ENCODE measurements at places on chromosomes 12 and 14. TPM values are rescaled to one million over a fixed set of nuclear protein-coding genes. Genes with fewer than 3 reads are reported as not detected.

PSEN1 gene
- 34.7 TPM for total RNA-seq

SMCO2 gene
- total RNA-seq = 1.4 TPM

DNAH10 gene
- total RNA-seq = 0.41 TPM

GRCh38 chr14:25896777-25897176 is 701.1 kb downstream of the NOVA1 start:
- no peak overlapping the region for H3K27ac ChIP-seq
- no peaks in the 10 kb centered on the region for H3K27me3 ChIP-seq
- DNase-seq = no peak

DIP2B gene
- total RNA-seq = 29.1 TPM

GRCh38 chr12:1993341-1993740 is 10.9 kb downstream of the DCP1B start:
- no peak overlapping the region for H3K27ac ChIP-seq
- H3K4me1 ChIP-seq = peaks cover 30% of the 10 kb centered on the region
- no peak overlapping the region for H3K4me3 ChIP-seq
- no peak for DNase-seq
- H3K36me3 ChIP-seq = peaks cover 50% of the 10 kb centered on the region
- H3K27me3 ChIP-seq = no peaks in the 10 kb centered on the region

IGF1 gene
- 1.6 TPM for total RNA-seq

DNA sequence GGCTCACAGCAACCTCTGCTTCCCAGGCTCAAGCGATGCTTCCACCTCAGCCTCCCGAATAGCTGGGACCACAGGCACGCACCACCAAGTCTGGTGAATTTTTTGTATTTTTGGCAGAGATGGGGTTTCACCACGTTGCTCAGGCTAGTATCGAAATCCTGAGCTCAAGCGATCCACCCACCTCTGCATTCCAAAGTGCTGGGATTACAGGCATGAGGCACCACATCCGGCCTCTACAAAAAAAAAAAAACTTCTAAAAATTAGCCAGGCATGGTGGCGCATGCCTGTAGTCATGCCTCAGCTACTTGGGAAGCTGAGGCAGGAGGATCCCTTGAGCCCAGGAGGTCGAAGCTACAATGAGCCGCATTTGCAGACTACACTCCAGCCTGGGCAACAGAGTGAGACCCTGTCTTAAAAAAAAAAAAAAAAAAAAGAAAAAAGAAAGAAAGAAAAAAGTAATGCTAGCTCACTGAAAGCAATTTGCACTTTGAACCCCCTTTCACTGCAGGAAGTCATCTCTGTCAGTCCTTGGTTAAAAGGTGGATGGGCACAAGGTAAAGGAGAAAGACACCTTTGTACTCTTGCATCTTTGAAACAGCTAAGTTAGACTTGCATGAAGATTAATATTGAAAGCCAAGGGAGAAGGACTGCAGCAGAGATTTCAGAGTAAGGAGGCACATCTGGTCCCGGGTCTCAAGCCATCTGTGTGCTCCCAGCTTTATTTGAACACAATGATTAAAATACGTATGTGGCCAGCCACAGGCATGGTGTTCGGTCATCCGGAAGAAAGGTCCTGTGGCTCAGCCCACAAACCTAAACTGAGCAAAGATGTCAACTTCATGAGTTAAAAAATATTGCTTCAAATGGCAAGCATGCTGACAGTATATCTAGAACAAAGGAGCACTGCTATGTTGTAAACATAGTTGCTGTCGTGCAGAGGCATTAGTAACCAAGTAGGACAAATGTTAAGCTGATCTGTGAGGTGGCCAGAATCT is 103.8 kb upstream of the HMGA2 start:
- no peak overlapping the region for H3K4me3 ChIP-seq
- H3K36me3 ChIP-seq = no peaks in the 10 kb centered on the region
- DNase-seq = no peak
- no peaks in the 10 kb centered on the region for H3K4me1 ChIP-seq
- H3K27me3 ChIP-seq = peaks cover 25% of the 10 kb centered on the region

RIN3 gene
- total RNA-seq = 21.1 TPM

SERPINA9 gene
- not detected for total RNA-seq

KLRC1 gene
- total RNA-seq = 0.21 TPM

- DNase-seq = no peak
- H3K36me3 ChIP-seq = no peaks in the 10 kb centered on the region
- H3K27me3 ChIP-seq = no peaks in the 10 kb centered on the region
- H3K4me3 ChIP-seq = no peak overlapping the region
- no peaks in the 10 kb centered on the region for H3K4me1 ChIP-seq
Observed at GRCh38 chr14:32984241-32984930, 45.7 kb downstream of the NPAS3 start.

DNA sequence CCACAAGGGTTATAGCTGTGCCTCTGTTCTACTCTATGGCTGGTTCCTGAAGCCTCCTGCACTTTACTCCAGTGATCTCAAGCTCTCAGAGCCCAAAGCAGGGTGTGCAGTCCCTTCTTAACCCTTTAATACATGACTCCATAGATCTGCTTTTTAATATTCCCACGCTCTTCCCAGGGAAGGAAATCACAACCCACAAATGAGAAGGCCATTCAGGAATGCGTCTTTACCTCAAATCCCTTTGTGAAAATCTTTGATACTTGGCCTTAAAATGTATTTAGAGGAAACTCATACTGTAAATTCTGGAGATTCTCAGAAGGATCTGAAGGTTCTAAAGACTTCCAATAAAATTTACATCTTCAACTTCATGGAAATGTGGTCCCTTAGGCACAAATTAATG is 17.0 kb downstream of the NID2 start:
- H3K4me1 ChIP-seq = peaks cover 5% of the 10 kb centered on the region
- no peak for DNase-seq
- no peak overlapping the region for H3K4me3 ChIP-seq
- H3K27ac ChIP-seq = no peak overlapping the region
- no peaks in the 10 kb centered on the region for H3K36me3 ChIP-seq
- H3K27me3 ChIP-seq = peaks cover 22% of the 10 kb centered on the region

C12orf50 gene
- not detected for total RNA-seq

NTS gene
- total RNA-seq = not detected

DNA sequence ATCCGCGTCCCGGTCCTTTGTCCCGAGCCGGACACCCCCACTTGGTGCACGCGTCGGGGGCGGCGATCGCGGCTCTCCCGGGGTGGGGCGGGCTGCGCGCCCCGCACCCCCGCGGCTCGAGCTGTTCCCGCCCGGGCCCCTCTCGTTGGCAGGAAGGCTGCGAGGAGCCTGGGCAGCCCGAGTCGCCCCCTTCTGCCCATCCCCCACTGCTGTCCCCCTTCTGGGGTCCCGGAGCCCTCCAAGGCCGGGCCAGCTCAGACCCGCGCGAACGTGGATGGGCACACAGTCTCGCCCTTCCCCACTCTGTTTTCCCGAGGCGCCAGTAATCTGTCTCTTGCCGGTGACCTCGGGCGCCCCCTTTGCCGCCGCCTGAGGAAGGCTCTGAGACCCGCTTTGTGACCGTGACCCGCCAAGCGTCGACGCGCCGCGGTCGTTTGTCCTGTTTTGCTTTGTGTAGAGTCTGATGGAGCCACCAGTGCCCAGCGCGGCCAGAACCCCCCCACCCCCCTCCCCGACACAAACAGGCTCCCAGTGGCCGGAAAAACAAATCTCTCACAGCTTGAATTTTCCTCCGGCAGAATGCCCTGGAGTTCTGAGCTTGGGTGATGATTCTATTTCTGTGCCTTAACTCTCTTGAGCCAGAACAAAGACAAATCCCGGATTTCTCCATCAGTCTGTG is 610 bp downstream of the C14orf132 start:
- H3K4me1 ChIP-seq = peaks cover 1% of the 10 kb centered on the region
- H3K4me3 ChIP-seq = peak overlapping the region; percentile 74
- no peak overlapping the region for H3K27ac ChIP-seq
- H3K27me3 ChIP-seq = peaks cover 45% of the 10 kb centered on the region
- DNase-seq = no peak

DNA sequence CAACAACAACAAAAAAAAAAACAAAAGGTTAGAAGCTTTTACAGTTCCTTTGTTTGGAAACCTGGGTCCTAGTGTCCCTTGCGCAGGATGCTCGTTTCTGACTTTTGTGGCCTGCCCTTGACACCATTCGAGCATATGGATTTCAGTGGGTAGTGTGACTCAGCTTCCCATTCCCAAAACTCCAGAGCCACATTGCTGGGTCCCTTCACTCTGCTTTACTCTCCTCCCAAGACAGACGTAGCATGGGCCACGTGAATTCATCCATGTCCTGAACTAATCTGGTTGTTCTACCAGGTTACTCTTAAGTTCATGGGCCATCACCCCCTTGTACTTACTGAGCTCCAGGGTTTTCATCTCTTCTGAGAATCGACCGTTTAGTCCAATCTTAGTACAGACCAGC is 68.0 kb upstream of the MAX start:
- DNase-seq = no peak
- peak overlapping the region; percentile 75 for H3K27ac ChIP-seq
- no peaks in the 10 kb centered on the region for H3K36me3 ChIP-seq
- H3K27me3 ChIP-seq = peaks cover 2% of the 10 kb centered on the region
- H3K4me3 ChIP-seq = peak overlapping the region; percentile 59
- peaks cover 35% of the 10 kb centered on the region for H3K4me1 ChIP-seq

GRCh38 chr14:95300002-95300696 is 19.6 kb downstream of the CLMN start:
- H3K4me1 ChIP-seq = peaks cover 2% of the 10 kb centered on the region
- no peaks in the 10 kb centered on the region for H3K36me3 ChIP-seq
- no peak for DNase-seq
- H3K4me3 ChIP-seq = no peak overlapping the region

ABCC9 gene
- 0.07 TPM for total RNA-seq

SYCP3 gene
- 0.50 TPM for total RNA-seq

- H3K27ac ChIP-seq = peak overlapping the region; percentile 89
- no peaks in the 10 kb centered on the region for H3K27me3 ChIP-seq
- H3K4me1 ChIP-seq = peaks cover 36% of the 10 kb centered on the region
- peak overlapping the region; percentile 97 for H3K4me3 ChIP-seq
- DNase-seq = peak; percentile 16
Observed at GRCh38 chr12:55829967-55830600, 697 bp upstream of the DNAJC14 start.

- H3K27me3 ChIP-seq = no peaks in the 10 kb centered on the region
- H3K4me1 ChIP-seq = peaks cover 2% of the 10 kb centered on the region
- DNase-seq = no peak
- no peaks in the 10 kb centered on the region for H3K36me3 ChIP-seq
- no peak overlapping the region for H3K4me3 ChIP-seq
Observed at GRCh38 chr14:96095581-96096476, 56.7 kb downstream of the C14orf132 start.

DNA sequence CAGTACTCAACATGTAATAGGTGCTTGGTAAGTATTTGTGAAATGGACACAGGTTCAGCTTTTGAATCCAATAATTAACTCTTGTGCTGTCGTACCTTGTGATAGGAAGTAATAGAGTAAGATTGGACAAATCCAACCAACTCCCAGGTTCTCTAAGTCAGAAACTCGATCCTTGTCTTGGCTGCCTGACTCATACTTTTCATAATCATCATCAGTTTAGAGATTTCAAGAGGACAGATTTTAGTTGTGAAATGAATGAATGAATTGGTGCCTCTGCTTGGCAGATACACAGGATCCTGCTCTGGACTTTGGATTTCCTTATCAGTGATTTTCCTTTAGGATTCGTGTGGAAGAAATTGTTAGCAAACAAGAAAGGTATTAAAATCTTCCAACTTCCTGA is 1145.2 kb downstream of the AACS start:
- H3K4me3 ChIP-seq = no peak overlapping the region
- no peaks in the 10 kb centered on the region for H3K4me1 ChIP-seq

- no peak for DNase-seq
- peak overlapping the region; percentile 6 for H3K4me3 ChIP-seq
- H3K27me3 ChIP-seq = no peaks in the 10 kb centered on the region
- peaks cover 12% of the 10 kb centered on the region for H3K36me3 ChIP-seq
Observed at GRCh38 chr12:68481181-68481941, 129.3 kb upstream of the RAP1B start.

DNA sequence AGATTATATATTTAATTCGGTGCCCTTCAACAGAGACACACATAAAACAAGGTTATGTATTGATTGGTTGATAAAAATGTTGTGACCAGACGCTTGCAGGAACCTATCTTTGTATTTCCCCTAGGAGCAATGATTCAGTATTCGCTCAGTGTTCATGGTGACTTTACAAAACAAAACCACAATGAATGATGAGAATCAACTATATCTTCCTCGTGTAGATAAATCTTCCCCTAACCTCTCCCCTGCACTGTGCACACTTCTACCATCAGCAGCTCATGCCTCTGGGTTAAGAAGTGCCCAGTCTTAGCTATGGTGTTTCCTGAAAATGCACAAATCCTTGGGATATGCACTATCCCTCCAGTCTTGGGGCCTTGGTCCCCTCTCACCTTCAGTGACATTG is 16.3 kb downstream of the RIN3 start:
- H3K4me3 ChIP-seq = no peak overlapping the region
- no peak overlapping the region for H3K27ac ChIP-seq
- peaks cover 24% of the 10 kb centered on the region for H3K4me1 ChIP-seq
- no peak for DNase-seq

- H3K27ac ChIP-seq = peak overlapping the region; percentile 6
- peaks cover 40% of the 10 kb centered on the region for H3K4me1 ChIP-seq
- H3K4me3 ChIP-seq = peak overlapping the region; percentile 49
Observed at GRCh38 chr14:75174066-75174465, 2.3 kb downstream of the TMED10 start.

B3GNT4 gene
- total RNA-seq = 1.0 TPM

CACNA2D4 gene
- total RNA-seq = 6.2 TPM
